ENCODE measurements at places on chromosomes 2 and 18. TPM values are rescaled to one million over a fixed set of nuclear protein-coding genes. Genes with fewer than 3 reads are reported as not detected.

DNA sequence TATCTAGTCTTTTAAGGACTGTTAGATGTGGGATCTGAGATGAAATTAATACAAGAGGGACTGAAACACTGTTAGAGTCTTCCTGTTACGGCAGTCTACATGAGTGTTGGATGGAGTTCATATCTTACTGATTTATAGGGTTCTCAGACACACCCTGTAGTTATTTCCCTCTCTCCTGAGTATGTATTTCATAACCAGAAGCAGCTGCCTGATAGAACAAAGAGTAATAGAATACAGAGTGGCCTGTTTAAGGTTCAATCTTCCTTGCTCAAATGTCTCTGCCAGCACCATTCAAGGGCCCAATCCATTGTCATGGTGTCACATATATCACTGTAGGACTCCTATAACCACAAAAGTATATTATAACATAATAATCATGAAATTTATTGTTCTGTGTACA lies 1229.1 kb upstream of the ACVR2A start:
- DNase-seq = no peak

GRCh38 chr2:9473308-9473984 lies 905 bp upstream of the IAH1 start:
- no peak for DNase-seq

DNA sequence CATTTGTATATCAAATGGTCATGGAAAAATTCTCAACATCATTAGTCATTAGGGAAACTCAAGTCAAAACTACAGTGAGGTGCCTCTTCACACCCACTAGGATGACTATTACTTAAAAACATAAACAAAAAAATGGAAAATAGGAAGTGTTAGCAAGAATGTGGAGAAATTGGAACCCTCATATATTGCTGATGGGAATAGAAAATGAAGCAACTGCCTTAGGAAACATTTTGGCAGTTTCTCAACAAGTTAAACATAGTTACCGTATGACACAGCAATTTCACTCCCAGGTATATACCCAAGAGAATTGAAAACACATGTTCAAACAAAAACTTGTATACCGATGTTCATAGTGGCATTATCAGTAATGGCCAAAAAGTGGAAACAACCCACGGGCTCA lies 18.1 kb upstream of the CYP26B1 start:
- DNase-seq = no peak

- peak; percentile 71 for DNase-seq
Observed at GRCh38 chr2:171522052-171522787, at the start of gene CYBRD1. Gene CYBRD1, plus strand, starts transcription at chr2:171522474. Its CDS starts 72 bp downstream, at chr2:171522546.

DNA sequence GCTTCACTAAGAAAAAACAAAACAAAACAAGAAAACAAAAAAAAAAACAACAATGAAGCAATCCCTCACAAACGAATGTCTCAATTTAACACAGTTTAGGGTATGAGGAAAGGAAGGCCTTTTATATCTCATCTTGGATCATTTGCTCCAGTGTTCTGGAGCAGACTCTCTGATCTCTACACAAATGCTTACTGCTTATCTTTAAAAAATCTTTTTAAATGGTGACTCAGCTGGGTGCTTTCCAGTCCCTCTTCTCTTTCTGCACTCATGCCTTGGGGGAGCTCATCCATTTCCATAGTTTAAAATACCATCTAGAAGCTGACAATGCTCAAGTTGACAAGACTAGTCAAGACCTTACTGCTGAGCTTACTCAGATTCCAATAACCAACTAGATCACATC lies 56.2 kb downstream of the ETAA1 start:
- no peak for DNase-seq

Gene MREG
- 0.41 TPM for polyA plus RNA-seq

All from endothelial cell of umbilical vein (primary cell).